Adipocyte (in vitro differentiated cells): ENCODE measurements at places on chromosomes 2 and 18.

GRCh38 chr18:52391810-52392559 is 52.0 kb downstream of the DCC start:
- no peak for DNase-seq

GRCh38 chr2:48218169-48218568 is 311.8 kb upstream of the STON1 start:
- DNase-seq, result no peak

GRCh38 chr2:28603821-28604220 is 108.0 kb downstream of the PLB1 start:
- DNase-seq, result no peak

DNA sequence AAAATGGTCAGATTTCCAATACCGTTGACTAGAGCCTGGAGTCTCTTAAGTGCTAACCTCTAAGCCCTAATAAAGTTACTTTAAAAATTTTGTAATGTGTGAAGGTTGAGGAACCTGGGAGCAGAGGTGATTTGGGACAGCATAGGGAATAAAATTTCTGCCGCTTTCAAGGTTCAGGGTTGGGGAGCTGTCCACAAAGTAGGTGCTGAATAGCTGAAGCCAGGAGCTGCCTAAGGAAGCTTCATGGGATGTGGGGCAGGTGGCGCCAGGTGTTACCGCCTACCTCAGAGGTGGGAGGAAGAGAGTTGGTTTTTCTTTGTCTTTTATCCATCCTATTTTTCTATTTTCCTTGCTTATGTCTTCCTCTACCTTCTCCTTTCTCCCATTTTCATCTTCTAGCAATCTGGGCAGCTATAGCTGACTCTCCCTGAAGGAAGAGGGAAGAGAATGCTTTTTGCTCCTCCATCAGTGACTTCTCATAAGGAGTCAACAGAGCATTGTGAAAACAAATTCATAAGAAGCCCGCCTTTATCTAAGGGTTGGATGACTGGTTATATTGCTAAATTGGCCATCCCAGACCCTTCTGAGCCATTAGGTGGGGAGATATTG is 178.7 kb downstream of the CLIP4 start:
- peak; percentile 51 for DNase-seq

DNA sequence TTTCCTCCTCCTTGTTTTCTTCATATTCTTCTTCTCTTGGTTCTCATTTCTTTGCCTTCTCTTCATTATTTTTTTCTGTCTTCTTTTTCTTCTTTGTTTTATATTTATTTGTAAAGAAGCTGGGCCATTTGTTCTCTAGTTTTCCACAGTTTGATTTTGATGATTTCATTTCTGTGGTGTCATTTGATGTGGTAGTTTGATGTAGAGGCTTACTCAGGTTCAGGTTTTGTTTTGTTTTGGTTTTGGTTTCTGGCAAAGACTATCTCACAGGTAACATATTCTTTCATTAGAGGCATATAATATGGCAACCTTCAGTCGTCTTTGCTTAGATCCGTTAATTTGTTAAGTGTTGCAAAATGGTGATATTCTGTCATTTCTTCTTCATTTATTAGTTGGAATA is 75.3 kb downstream of the BABAM2 start:
- DNase-seq, result no peak
